CD4-positive, alpha-beta T cell treated with Interleukin-4 for 4 hours (primary cell): ENCODE measurements at places on chromosomes 1 and 21.

DNA sequence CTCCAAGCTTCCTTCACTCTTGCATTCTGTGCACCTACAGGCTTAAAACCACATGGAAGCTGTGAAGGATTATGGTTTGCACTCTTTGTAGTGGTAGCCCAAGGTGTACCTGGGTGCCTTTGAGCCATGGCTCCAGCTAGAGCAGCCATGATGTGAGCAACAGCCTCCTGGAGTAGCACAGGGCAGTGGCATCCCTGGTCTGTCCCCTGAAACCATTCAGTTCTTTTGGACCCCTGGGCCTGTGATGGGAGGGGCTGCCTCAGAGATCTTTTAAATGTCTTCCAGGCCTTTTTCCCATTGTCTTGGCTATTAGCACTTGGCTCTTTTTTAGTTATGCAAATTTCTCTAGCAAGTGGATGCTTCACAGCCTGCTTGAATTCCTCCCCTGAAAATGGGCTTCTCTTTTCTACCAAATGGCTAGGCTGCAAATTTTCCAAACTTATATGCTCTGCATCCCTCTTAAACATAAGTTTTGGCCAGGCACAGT lies 47.4 kb downstream of the CLCA4 start:
- no peak for DNase-seq

GRCh38 chr1:113216664-113217063 lies 143.7 kb downstream of the LRIG2 start:
- DNase-seq = no peak

DNA sequence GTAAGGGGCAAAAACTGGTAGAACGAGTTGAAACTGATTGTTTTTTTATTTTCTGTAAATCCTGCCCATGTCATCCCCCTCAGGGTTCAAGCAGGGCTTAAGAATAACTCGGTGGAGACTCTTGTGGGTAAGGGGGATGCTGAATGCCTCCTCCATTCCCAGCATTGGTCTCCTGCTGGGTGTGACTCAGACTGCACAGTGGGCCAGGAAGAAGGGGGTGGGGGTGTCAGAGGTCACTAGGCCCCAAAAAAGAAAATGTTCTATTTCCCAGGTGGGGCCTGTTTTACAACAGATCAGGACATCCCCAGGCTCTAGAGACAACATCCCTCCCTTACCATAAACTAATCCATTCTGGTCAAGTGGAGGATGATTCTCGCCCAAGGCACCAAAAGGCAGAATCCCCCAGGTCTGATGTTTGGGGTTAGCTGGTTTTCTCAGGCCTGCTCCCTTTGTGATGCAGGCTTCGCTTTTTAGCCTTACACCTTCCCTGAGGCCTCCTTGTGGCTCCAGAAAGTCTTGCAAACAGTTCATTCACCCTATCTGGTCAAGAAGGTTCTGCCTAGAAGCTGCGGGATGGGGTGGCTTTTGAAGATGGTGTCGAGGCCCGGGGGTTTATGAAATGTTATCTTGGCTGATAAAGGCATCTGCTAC lies 10.7 kb upstream of the GRHL3 start:
- no peak for DNase-seq

DNA sequence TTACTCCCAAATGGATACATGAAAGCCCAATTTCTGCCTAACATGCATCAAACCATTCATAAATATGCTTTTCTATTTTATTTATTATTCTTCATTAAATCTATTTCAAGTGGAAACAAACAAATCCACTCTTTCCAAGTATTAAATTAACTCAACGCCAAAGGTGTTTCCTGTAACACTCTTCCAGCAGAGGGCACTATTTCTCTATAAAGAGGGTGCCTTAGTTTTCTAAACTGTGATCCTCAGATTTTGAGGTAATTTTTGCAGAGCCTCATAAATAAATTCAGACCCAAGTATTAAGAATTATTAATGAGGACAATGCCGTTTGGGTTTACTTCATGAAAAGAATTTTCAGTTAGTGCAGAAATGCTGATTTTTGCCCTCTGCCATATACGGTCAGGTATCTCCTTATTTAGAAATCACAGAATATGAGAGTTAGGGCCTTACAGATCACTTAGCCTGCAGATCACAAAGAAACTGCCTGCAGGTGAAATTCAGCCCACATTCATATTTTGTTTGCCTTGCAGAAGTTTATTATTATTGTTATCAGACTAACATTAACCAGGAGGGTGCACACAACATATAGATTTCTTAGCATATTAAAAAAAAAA lies 40.1 kb upstream of the MYSM1 start:
- peak; percentile 70 for DNase-seq

- no peak for DNase-seq
Observed at GRCh38 chr1:26293911-26294463, 12.4 kb downstream of the UBXN11 start.
